ENCODE measurements at places on chromosomes 1 and 21.

DNA sequence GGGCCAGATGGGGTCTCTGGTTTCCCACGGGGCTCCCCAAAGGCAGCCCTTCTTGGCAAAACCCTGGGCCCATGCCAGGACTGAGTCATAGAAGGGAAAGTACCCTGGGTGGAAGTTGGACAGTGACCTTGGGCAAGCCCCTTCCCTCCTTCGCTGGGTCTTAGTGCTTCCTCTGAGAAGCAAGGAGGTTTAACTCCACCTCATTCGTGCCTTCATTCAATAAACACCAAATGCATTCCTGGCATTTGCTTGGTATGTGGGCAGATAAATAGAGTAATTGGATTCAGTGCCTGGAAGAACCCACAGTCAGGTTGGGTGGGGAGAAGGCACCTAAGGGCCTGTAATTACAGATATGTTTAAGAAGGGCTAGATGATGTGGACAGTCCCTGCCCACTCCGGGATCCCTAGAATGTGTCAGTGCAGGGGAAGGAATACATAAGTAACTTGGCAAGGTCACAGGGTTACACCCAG, 36.3 kb upstream of the CITED4 start:
- no peak for DNase-seq

- DNase-seq: no peak
Measured at GRCh38 chr1:201331166-201331565, 46.3 kb downstream of the TNNT2 start.

GRCh38 chr1:10484521-10484920, 9.8 kb downstream of the PEX14 start:
- DNase-seq: no peak

DNA sequence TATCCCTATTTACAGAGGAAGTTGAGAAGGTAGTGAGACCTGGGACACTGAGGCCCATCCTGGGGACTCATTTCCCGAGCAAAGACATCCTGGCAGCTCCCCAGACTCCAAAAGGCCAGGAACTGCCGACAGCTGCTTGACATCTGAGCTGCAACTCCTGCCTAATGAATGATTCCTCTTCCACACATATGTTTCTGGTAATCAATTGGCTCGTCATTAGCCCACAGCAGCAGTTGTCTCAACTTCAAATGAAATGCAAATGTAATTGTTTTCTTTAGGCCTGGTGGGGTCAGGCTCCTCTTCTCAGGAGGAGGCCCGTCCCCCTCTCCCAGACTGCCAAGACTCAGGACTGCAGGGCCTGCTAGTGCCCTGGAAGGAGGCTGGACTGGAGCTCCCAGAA, 61.8 kb upstream of the DISP3 start:
- no peak for DNase-seq

Measured in activated gamma-delta T cell treated with anti-CD3 and anti-CD28 coated beads, Interleukin-2, amount 50 U/mL, for 16 hours (primary cell).